CD4-positive, CD25-positive, alpha-beta regulatory T cell (primary cell): ENCODE measurements at places on chromosomes 1 and 21.

DNA sequence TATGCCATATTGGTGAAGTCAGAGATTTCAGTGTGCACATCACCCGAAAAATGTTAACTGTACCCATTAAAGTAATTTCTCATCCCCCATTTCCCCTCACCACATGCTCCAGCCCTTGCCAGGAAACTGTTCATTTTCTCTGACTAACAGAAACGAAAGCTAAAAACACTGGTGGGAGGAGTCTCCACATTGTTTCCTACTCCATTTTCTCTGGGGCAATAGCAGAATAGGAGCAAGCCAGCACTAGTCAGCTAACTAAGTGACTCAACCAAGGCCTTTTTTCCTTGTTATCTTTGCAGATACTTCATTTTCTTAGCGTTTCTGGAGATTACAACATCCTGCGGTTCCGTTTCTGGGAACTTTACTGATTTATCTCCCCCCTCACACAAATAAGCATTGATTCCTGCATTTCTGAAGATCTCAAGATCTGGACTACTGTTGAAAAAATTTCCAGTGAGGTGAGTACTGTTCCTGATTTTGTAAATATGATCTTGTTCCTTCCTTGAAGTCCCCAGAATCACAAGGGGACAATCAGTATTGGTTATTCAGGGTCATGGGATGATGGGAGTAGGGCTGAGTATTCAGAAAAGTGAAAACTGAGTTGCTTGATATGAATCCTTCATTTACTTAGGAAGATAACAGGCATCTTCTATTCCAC is at the start of gene IFI16:
TSS of gene IFI16 (plus strand) at position 204 of the 658 bp plus-strand sequence. CDS start 4,774 bp downstream, outside the sequence.
- peak; percentile 42 for DNase-seq

DNA sequence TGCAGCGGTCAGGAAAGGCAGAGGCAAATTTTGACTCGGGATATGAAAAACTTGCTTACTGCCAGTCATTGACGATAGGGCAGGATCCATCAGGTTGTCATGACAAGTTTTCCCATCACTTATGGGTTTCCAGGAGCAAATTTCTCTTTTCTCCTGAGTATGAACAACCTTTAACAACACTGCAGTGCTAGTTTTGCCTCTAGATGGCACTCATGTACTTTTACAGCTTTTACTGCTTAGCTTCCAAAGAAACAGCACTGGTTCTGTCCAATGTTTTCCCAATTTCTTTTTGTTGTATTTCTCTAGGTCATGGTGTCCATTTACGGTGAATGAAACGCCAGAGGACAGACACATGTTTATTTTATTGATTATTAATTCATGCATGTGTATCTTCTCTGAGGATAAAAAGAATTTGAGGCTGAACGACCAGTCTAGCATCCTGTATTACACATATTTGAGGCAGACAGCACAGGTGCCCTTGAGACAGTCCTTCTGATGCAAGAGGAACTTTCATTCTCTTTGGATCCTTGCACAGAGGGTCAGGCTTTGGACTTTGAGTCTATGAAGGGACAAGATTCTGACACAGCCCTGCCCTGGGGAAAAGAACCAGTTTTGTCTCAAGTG is 112.3 kb upstream of the TRABD2B start:
- peak; percentile 7 for DNase-seq

- DNase-seq = no peak
Observed at GRCh38 chr1:248696261-248696660, 6.3 kb downstream of the OR14I1 start.

- no peak for DNase-seq
Observed at GRCh38 chr1:85411567-85412305, 53.2 kb downstream of the DDAH1 start.
